Smooth muscle cell of bladder (primary cell): ENCODE measurements at places on chromosomes 4 and X. TPM values are rescaled to one million over a fixed set of nuclear protein-coding genes. Genes with fewer than 3 reads are reported as not detected.

The SPATA4 gene
- total RNA-seq = 0.28 TPM in 2 replicates

The RBM41 gene
- total RNA-seq = 11.8 and 13.2 TPM in 2 replicates

The PLS3 gene
- total RNA-seq = 249 and 338 TPM in 2 replicates

The TMEM144 gene
- total RNA-seq = 8.1 and 9.2 TPM in 2 replicates

The PAGE2B gene
- total RNA-seq = 0.28 TPM in 1 of 2 replicates, not detected in the other

The AFM gene
- total RNA-seq = not detected in 2 replicates

The UGT2A3 gene
- total RNA-seq = not detected in 2 replicates

The DRD5 gene
- not detected in 2 replicates for total RNA-seq
